ENCODE measurements at places on chromosomes 11 and 22.

DNA sequence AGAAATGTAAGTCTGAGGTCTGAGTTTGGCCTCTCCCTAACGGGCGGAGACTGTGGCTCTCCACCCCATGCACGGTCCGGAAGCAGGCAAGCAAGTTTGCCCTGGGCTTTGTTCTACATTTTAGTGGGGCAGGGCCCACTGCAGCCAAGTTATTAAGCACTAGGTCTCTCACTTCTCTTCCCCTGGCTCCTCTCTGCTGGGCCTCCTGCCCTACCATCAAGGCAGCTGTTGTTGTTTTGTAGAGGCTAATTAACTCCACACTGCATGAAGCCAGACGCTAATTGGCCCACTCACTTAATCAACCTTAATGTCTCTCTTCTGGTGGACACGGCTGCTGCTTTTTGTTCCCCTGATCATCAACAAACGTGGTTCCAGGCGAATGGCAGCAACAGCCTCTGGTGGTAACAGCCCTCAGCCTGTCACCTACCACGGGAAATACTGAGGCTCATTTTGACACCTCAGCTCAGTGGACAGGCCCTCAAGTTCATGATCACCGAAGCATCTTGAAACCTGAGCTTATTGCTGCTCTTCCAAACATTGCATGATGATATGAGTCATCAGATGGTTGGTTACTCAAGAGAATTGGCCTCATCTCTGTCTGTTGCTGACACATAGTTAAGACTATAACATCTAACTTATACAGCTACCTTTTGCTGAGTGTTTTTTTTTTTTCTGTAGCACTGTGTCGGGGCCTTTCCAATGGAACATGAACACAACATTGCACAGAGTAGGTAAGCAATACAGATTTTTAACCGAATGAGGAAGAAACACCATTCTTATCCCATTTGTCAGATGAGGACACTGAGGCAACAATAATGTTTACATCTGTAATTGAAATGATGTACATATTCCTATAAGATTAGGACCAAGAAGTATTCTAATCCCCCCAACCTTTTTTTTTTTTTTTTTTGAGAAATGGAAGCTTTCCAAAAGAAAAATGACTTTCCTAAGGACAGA, 20.8 kb upstream of the LMO2 start:
- DNase-seq: no peak

DNA sequence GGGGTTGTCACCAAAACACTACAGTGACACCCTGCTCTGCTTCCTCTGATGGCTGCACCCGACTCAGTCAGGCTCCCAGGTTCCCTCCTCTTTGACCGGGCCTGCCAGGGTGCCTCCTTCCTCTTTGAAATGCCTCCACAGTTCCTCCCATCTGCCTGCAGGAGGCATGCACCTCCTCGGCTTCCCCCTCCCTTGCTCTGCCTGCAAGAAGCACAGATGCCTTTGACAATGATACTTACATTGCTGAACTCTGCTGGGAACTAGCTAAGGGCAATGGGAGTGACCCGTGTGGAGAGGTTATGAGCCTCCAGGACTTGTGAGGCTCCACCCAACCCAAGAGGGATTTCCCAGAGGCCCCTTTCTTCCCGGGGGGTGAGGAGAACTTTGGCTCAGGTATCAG, 674.1 kb downstream of the OPCML start:
- no peak for DNase-seq

GRCh38 chr22:20242393-20243175, 25.5 kb downstream of the RTN4R start:
- DNase-seq: no peak

GRCh38 chr11:10450462-10451425, 4.3 kb upstream of the AMPD3 start:
- no peak for DNase-seq

Measured in activated T-helper 2 cell treated with anti-CD3 and anti-CD28 coated beads, Interferon-gamma antibody, Interleukin-2, Interleukin-4, amounts not matched to agents 10 μg/mL and 5 μg/mL and 100 μg/mL, durations not matched to agents 14 hours and 24 hours and 36 hours (primary cell).